ENCODE measurements at places on chromosomes 13 and 19.

DNA sequence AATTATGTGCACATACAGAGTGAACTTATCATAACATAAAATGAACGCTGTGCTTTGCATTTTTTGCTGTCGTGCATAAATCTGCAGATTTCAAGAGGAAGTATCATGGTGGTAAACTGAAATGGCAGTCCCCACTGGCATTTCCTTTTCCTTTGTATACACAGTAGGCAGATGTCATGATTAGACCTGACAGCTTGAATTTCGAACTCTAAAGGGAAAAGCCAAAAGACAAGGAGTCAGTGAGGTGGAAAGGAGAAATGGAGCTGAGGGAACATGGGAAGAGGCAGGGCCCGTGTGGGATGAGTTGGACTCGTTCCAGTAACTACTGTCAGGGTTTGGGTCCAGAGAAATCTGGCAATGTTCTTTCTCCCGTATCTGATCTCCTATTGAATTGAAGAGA, 454.1 kb upstream of the SGCG start:
- DNase-seq: no peak

DNA sequence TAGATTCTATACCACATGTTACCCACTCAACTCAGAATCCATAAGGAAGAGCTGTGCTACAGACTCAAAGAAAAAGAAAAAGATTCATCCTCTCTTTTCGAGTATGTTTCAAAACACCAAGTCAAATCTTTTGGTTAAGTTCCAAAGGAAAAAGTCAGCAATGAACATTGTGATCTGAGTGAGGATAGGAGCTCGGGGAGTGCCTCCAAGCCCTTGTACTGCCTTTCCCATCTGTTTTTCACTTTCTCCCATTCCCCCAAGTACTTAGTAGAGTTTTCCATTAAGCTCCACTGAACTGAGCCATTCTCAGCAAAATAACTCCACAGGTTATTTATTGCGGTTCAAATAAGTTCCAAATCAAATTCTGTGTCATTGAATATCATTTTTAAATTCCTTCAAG, 47.7 kb upstream of the MAB21L1 start:
- no peak for DNase-seq

GRCh38 chr19:14019100-14019499, 8.8 kb upstream of the RLN3 start:
- DNase-seq: no peak

GRCh38 chr13:50187352-50188029, 172.2 kb downstream of the KCNRG start:
- DNase-seq: no peak

DNA sequence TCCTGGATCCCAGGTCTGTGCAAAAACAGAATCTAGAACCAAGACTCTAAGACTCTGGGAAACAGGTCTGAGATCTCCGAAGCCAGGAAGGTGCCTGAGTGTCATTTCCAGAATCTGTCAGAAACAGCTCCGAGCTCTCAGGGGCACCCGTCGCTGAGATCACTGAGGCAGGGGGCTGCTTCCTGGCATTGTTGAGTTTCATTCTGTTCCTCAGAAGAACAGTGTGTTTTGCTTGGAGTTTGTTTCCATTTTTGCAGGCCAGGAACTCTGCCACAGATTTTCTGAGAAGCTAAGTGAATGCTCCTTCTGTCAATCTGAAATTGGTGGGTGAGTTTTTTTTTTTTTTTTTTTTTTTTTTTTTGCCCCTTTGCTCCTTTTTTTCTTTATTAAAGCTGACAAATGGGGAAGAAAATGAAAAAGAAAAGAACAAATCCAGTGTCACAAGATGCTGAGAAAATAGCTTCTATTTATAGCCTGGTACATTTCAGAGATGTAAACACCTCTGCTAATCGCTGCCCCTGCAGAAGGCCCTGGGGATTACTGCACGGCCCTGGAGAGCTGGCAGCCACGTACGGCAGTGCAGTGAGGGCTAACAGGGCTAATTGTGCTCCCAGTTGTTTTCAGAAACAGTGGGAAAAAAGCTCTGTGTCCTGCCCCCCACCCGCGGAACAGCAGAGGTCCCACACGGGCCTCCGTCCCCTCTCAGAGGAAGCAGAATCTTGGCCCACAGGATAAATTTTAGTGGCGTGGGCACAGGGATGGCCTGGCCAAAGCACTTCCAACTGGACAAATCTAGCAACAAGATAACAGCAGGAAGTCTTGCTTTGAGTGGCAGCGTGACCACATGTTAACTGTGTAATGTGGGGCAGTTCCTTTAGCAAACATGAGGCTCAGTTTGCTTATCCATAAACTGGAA, 237.6 kb upstream of the IRS2 start:
- peak; percentile 67 for DNase-seq

- DNase-seq: no peak
Measured at GRCh38 chr19:35162471-35163326, 8.2 kb downstream of the FXYD5 start.

GRCh38 chr13:81986308-81986707, 1645.4 kb upstream of the SPRY2 start:
- no peak for DNase-seq

- DNase-seq: no peak
Measured at GRCh38 chr19:46715975-46716671, 791 bp downstream of the PRKD2 start.

DNA sequence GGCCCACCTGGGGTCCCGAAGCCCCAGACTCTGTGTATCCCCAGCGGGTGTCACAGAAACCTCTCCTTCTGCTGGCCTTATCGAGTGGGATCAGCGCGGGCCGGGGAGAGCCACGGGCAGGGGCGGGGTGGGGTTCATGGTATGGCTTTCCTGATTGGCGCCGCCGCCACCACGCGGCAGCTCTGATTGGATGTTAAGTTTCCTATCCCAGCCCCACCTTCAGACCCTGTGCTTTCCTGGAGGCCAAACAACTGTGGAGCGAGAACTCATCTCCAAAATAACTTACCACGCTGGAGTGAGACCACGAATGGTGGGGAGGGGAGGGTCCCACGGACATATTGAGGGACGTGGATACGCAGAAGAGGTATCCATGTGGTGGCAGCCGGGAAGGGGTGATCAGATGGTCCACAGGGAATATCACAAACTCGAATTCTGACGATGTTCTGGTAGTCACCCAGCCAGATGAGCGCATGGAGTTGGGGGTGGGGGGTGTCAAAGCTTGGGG, 1.0 kb upstream of the ICAM5 start:
- DNase-seq: peak; percentile 11

- no peak for DNase-seq
Measured at GRCh38 chr13:60519496-60519895, 122.5 kb downstream of the TDRD3 start.

GRCh38 chr13:60032851-60033250, 130.9 kb downstream of the DIAPH3 start:
- DNase-seq: no peak

DNA sequence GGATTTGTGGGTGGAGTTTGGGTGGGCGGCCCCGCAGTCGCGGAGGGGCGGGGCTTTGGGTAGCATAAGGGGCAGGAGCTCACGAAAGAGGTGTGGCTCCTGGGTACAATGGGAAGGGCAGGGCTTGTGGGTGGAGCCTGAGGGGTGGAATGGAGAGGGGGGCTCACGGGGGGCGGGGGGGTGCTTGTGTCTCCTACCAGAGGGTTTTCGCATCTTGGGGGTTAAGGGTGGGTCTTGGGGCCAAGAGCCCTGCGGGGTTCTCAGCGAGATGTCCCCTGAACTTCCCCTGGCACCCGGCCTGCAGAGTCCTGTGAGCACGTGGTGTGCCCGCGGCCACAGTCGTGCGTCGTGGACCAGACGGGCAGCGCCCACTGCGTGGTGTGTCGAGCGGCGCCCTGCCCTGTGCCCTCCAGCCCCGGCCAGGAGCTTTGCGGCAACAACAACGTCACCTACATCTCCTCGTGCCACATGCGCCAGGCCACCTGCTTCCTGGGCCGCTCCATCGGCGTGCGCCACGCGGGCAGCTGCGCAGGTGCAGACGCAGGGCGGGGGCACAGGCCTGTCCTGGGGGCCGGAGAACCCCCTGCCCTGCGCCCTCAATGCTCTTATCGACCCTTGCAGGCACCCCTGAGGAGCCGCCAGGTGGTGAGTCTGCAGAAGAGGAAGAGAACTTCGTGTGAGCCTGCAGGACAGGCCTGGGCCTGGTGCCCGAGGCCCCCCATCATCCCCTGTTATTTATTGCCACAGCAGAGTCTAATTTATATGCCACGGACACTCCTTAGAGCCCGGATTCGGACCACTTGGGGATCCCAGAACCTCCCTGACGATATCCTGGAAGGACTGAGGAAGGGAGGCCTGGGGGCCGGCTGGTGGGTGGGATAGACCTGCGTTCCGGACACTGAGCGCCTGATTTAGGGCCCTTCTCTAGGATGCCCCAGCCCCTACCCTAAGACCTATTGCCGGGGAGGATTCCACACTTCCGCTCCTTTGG, 5.1 kb downstream of the FSTL3 start:
- DNase-seq: no peak

DNA sequence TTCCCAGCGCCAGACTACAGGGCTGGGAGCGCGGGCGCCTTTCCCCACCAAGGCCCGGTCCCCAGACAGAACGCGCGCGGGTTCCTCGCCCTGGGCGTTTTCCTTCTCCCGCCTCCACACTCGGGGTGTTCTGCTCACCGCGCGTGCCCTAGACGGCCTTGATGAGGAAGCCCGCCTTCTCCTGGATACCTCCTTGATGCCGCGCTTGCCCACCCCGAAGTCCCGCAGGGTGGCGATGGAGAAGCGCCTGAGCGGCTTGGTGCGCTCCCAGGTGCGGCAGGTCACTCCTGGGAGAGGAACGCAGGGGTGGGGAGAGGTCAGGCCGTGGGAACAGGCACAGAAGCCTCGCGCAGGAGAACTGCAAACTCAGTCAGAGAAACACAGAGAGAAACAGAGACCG, 34.8 kb downstream of the CYP2B6 start:
- DNase-seq: no peak

DNA sequence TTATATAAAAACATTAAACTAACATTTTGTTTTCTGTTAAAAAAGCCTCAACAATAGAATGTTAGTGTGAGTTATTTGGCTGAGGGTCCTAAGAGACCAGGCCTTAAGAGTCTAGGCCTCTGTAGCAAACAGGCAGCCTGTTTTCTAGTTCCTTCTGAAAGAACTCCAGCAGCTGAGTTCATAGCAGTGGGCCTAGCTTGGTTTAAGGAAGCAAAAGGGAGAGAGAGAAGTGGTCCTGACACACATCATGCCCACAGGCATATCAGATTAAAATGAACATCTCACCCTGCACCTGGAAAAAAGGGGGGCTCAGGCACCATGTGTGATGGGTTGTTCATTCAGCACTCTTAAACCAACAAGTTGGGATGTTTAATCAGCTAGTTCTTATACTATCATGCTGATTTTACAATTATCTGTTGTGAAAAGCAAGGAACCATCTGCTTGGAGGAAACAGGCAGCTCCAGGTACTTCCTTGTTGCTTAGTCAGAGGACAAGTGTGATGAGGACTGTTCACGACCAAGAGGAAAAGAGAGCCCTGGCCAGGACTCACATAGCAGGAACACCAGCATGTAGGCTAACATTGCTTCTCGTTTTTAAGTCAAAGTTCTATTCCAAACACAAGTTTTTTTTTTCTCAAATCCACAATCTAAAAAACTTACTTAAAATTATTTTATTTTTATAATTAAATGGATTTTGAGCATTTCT, 81.3 kb upstream of the FRY start:
- DNase-seq: no peak

- no peak for DNase-seq
Measured at GRCh38 chr13:81602241-81602640, 1261.3 kb upstream of the SPRY2 start.
